ENCODE measurements at places on chromosomes 6 and 20.

GRCh38 chr20:47680804-47681529, 104.3 kb downstream of the SULF2 start:
- DNase-seq = no peak

GRCh38 chr6:39328066-39328465, 5.6 kb upstream of the KCNK16 start:
- DNase-seq = no peak

DNA sequence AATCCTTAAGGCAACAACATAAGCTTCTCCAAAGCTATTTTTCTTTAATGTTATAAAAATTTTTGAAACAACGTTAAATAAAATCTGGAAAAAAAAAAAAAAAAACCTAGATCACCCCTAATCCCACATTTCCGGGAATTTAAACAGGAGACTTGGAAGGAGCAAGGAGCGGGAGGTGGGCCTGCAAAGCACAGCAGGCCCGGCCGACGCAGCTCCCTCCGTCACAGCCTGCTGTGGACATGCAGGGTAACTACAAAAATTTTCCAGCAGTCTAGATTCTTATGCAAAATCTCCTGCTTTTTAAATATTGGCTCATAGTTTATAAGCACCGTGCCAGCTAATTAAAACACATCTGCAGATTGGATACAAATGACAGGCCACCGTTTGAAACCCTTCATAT, 23.5 kb downstream of the FOXF2 start:
- DNase-seq = no peak

GRCh38 chr6:25250878-25251277, 28.3 kb upstream of the CARMIL1 start:
- no peak for DNase-seq

DNA sequence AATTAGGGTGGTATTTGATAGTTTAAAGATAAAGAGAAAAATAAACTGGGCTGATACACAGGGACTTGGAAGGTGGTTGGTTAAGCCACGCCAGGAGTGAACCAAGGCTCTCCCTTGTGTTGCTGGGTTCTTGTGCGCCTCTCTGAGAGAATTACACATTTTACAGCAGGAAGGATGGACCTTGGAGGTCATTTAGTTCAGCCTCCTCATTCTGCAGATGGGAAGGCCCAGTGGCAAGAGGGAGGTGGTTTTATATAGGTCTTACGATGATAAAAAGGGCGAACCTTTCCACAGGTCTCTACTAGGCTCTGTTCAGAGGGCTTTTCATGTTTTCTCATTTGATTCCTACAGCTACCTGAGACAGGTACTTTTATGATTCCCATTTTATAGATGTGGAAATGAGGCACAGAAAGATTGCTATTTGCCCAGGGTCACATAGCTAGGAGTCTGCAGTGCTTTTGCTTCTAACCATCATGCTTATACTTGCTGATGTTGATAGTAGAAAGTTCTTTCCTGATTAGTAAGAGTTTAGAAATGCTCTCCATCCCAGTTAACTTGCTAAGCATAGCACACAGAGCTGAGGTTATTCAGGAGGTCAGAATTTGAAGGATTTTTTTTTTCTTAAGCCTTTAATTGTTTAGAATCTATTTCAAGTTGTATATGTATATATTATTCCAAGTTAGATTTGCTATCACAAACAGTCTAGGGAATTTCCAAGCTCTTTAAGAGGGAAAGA, 12.8 kb downstream of the HIVEP1 start:
- DNase-seq = no peak

GRCh38 chr6:17945111-17945510, 42.3 kb downstream of the KIF13A start:
- DNase-seq = no peak

- DNase-seq = no peak
Observed at GRCh38 chr6:33446356-33446755, 8.0 kb upstream of the ZBTB9 start.

DNA sequence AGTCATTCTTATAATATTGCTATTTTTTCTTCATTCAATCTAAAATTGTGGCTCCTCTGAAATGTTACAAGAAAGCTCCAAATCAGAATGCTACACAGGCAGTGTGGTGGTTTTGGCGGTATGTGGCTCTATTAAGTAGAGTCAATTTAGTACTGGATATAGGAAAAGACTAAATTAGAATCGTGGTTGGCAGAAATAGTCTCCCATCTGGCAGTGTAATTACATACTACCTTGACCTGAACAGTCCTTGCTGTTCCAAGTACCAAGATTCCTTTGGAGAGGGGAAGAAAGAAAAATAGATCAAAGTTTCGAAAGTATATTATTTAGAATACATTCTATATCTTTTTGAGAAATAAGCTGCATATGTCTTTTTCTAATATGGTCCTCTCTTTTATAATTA, 78.2 kb downstream of the C6orf118 start:
- no peak for DNase-seq

GRCh38 chr6:143174951-143175350, 114.3 kb downstream of the AIG1 start:
- DNase-seq = no peak

GRCh38 chr6:121578216-121578615, 142.8 kb downstream of the GJA1 start:
- no peak for DNase-seq

DNA sequence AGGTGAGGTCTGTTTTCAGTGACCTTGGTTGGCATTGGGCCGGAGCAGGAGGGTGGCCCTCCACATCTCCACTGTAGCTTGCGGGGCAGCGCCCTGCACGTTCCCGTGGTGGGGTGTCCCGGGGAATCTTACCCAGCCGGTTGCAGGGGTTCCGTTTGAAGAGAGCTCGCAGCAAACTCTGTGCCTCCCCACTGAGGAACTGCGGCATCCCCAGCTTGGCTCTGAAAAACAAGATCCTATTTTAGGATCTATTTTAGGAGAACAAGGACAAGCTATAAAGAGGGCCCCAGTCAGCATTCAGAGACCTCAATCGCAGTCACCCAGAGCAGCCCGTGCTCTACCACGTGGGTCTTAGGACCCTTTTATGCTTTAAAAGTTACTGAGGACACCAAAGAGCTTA, 97.8 kb downstream of the RAMACL start:
- no peak for DNase-seq

DNA sequence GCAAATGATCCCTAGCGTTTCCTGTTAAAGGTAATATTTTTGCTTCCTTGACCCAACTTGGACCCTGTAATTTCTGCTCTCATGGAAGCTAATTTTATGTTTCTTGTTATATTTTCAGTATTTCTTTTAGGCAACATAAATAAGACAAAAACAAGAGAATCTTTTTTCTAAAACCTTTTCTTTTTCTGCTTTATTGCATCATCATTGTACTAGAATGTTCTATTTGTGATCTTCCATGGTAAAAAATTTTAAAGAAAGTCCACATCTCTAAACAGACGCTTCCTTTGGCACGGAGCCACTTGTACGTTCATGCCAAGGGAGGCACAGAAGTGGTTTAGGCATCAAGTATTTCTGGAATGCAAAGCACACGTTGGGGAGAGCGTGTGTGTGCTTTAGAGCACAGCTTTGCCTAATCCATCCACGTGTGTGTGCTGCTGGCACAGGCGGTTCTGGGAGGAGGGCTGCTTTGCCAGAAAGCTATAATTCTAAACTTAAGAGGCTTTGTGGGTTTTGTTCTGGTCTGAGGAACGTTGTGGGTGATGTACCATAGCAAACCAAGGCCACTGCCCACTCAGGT, 98.3 kb downstream of the SASH1 start:
- no peak for DNase-seq

DNA sequence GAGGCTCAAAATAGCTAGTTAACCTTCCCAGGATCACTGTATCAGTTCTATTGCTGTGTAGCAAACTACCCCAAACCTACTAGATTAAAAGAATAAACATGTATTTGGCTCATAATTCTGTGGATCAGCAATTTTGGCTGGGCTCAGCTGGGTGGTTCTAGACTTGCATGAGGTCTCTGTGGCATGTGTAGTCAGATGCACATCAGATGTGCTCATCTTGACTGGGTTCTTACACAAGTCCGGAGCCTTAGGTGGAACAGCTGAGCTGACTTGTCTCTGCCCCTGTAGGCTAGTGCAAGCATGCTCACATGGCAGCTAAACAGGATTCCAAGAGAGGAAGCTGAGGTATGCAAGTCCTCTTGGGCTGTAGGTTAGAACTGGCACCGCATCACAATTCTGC, 173.2 kb upstream of the PRND start:
- DNase-seq = no peak

DNA sequence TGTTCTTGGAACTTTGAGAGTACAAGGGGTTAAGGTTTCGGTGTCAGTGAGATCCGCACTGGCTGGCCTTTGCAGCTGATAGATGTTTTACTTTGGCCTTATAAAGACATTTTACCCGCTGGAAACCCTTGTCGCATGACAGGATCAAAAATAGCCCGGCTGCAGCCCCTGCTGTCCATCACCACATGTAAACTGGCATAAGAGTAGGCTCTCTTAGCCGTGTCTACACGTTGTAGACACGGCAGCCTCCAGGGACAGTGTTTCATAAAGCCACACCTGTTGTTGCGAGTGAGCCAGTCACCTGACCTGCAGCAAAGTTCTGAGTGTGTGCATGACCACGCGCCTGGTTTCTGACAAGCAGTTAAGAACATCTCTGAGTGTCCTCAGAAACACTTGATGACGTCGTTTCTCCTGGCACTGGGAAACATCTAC, 8.5 kb downstream of the RBM24 start:
- no peak for DNase-seq

DNA sequence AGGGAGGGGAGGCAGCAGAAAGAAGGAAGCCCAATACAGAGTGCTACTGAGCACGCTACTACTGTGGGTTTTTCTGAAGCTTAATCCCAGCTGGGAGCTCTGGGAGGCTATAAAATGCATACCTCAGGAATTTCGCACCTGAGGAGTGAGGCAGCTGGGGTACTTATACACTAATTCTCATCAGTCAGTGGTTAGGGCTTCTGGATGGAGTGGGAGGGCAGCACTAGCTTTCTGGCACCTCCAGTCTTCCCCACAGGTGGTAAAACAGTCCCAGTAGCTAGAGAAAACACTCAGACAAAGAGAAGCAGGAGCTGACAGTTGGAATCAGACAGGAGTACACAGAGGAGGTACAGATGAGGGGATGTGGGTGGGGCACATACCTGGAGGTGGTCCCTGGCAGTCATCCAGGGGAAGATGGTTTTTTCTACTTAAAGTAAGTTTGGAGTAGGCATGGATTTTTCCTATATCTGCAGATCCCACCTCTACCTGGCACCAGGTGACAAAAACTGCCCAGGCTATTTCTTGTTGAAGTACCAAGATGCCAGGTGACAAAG, 37.8 kb downstream of the CPXM1 start:
- DNase-seq = no peak

DNA sequence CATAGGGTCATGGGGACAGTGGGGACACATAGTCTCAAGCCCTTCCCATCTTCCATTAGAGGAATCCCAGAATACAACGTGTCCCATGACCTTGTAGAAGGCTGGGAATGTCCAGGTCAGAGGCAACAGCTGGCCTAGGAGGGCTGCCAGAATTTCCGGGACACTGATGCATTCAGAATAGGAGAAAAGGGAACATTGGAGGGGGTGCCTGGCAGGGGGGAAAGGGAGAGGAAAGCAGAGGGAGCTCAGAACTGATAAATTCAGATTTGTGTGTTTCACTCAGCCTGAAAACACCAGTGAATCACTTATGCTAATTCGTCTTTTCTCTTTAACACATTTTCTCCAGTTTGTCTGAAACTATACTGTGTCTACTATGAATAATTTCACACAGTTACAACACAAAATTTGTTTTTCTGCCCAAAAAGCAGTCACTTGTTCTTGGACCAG, 35.5 kb upstream of the BMP2 start:
- no peak for DNase-seq

GRCh38 chr6:35081426-35081851, 59.7 kb downstream of the TCP11 start:
- no peak for DNase-seq

- no peak for DNase-seq
Observed at GRCh38 chr6:26252077-26252472, 112.9 kb upstream of the BTN3A2 start.

GRCh38 chr6:147621961-147622360, 113.5 kb downstream of the SAMD5 start:
- DNase-seq = no peak

DNA sequence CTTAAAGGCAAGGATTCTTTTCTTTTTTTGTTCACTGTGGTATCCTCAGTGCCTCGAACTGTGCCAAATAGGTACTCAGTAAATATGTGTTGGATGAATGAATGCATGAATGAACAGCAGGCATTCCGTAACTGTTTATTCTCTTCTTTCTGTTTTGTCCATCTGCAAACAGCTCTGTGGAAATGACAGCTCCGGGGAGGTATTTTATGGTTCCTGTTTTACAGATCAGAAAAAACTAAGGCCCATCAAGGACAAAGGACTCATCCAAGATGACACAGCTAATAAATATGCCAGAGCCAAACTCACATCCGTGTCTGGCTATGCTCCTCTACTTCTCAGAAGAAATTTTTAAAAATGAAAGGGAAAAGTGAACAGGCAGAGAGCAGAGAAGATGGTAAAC, 21.0 kb downstream of the JPH2 start:
- DNase-seq = no peak

DNA sequence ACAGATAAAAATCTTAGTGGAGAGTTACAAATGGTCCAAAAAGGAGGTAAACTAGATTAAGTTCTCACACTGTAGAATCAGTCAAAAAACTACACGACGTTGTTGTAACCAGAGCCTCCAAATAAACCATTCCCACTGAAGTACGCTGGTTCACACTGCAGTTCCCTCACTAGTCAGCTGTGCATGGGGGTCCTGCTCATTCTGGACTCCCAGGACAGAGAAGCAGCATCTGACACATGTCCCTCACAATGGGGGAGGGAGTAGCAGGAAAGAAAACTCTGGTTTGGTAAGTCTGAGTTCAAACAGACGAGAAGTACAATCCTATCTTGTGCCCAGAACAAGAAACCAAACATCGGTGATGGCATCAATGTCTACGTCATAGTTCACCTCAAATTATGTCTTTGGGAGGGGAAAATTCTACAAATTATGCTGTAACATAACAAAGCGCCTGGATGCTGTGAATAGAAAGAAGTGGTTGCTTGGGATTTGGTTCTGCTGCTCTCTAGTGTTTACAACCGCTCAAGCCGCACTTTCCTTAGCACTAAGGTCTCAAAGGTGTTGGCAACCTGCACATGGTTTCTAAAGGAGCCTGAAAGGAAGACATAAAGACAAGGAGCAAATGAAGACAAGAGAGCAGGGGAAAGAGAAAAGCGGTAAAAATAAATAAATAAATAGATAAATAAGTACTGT, 208.0 kb downstream of the GMDS start:
- no peak for DNase-seq

DNA sequence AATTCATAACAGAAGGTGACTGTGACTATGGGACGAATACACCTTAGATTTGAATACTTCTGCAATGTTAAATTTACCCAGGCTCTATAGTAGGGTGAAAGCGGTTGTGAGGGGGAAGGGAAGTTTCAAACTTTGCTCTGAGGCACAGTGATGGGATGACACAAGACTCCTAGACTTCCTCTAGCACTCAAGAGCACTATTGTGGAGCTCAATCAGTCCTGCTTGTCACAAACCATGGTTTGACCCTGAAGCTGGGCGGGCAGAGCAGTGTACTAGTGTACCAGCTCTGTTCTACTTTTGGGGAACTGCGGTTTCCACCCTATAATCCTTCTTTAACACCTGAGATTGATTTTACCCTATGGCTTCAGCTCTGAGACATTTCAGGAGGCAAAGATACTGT, 17.1 kb downstream of the TRIM27 start:
- no peak for DNase-seq

Measured in T-helper 1 cell (primary cell).